ENCODE measurements at places on chromosomes 2 and 18.

DNA sequence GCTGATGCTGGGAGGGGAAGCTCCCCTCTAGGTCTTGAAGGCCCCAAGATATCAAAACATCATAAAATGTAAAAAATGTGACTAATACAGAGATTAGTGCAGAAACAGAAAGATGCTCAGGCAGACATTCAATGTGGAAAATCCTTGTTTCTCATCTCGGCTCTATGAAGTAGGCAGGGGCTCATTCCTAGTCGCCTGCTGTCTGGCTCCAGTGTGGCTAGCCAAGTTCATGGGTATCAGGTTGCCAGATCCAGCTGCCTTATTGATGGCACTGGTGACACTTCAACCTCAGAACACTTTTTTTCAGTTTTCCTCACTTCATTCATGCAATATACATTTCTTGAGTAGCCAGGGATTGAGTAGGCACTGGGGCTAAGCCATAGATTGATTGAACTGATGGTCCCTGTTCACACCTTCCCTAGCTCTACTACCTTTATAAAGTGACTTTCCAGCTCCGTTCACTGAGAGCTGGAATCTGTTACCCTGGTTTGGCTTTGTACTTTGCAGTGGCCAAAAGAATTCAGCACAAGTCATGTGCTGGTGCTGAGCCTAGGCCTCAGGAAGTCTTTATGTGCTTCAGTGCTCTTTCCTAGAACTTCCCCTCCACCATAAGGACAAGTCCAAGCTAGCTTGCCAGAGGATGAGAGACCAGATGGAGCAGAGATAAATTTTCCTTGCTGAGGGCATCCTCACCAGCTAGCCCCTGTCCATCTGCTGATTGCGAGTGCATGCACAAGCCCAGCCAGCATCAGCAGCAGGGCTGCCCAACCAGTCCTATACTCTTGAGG lies 373.6 kb upstream of the ST6GAL2 start:
- DNase-seq: no peak

GRCh38 chr2:42321452-42322064 lies 39.5 kb downstream of the COX7A2L start:
- no peak for DNase-seq

DNA sequence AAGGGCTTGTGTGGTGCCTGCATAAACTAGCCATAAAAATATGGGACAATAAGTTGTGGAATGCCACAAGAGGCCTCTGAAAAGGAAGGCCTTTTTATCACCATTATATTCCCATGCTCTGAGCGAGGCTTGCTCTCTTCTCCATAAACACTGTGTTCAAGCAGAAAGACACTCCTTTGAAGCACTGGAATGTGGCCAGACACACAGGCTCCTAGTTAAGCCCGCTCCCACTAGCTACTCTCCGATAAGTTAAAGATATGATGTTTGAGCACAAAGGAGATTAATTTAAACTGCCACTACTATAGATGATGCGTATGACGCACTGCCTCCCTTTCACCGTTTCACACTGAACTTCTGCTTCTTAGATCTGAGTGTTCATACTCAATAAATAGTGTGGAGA lies 188.7 kb upstream of the TWIST2 start:
- DNase-seq: no peak

DNA sequence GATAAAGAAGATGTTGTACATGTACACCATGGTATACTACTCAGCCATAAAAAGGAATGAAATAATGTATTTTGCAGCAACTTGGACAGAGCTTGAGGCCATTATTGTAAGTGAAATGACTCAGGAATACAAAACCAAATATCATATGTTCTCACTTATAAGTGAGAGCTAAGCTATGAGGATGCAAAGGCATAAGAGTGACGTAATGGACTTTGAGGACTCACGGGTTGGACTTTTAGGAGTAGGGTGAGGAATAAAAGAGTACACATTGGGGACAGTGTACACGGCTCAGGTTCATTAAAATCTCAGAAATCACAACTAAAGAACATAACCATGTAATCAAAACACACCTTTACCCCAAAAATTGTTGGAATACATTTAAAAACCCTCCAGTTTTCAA lies 206.4 kb downstream of the RIT2 start:
- no peak for DNase-seq

DNA sequence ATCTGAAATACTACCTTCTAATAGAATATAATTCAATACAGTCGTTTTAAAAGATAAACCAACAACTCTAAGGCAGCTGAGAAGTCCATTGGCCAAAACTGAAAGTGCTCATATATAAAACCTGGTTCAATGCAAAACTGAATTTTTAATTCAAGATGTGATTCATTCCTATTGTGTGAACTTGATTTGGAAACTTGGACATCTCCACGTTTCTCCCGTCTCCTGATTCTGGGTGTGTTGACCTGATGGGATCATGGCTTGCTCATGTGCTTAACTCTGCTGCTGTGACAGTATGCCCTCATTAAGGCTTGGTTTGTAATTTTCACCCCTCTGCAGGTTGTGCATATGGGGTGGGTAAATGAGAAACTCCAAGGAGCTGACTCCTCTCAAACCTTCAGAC lies 166.3 kb upstream of the TPO start:
- no peak for DNase-seq

GRCh38 chr2:67295406-67295805 lies 101.7 kb upstream of the ETAA1 start:
- DNase-seq: no peak

- peak; percentile 12 for DNase-seq
Measured at GRCh38 chr2:164793529-164793928, 48.1 kb downstream of the COBLL1 start.

Data from LHCN-M2 (cell line).